Activated T-cell treated with anti-CD3 and anti-CD28 coated beads for 4 hours (primary cell): ENCODE measurements at places on chromosomes 4 and X.

DNA sequence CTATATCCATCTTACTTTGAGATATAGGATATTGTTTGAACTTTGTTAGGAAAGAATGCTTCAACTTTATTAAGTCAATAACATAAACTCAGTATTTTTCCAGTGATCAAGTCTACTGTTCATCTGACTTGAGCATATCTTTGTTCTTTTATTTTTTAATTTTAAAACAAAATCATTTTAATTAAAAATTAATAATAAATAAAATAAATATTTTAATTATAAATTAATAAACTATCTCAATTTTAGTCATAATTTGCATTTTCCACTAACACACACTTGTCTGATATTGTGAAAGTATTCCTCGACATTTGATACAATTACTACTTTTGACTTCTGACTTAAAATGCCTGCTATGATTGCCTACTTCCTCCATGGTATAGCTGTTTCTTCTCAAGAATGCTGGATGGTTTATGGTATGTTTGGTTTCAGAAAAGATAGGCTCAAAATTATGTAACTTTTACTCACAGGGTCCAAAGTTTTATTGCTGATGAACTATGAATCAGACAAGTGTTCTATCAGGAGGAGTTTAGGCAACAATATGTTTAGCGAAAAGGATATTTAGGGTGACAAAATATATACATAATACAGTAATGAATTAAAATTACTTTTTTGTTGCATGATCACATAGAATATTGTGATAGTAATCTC is 1132.3 kb upstream of the PCDH10 start:
- DNase-seq = no peak

DNA sequence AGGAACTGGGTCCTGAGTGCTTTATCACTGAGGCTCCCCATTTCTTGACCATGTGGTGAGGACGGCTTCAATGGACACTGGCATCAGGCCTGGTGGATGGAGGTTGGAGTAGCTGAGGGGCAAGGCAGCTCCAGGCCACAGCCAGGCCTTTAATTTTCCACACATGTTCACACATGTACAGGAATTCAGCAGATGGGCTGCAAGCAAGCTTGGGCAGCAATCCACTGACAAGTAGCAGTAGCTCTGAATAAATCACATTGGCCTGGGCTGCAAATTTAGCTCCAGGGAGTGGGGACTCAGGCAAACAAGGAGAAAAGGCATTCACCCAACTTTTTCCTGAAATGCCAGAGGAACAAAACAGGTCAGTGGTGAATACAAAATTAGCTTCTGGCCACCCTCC is 107.8 kb upstream of the SCML1 start:
- DNase-seq = no peak

- DNase-seq = no peak
Observed at GRCh38 chr4:136768213-136768924, 763.9 kb downstream of the PCDH18 start.

GRCh38 chr4:38509551-38509950 is 154.4 kb upstream of the KLF3 start:
- no peak for DNase-seq

DNA sequence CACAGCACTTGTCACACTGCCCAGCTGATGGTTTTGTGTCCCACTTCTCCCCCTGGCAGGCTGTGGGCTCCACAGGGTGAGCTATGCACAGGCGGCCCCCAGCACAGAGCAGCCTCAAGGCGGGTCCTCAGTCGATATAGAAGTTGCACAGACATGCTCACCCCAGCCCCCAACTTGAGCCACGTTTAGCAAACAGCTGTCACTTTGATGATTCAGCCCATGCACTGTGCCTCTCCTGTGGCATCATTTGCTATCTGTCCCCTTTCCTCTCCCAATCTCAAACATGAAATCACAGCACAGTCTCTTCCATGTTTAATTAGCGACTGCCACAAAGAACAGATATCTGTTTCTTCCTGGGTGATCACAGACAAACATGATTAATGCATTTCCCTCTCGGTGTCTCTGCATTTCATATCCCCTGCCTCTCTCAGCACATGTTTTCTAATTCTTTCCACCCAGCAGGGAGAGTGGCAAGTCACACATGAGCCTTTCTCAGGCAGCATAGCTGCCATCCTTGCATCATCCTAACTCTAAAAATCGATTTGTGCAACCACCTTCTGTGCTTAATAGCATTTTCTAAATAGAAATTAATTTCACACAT is 204.9 kb downstream of the EVC2 start:
- no peak for DNase-seq

- no peak for DNase-seq
Observed at GRCh38 chrX:103688946-103689345, 2.4 kb upstream of the MORF4L2 start.

DNA sequence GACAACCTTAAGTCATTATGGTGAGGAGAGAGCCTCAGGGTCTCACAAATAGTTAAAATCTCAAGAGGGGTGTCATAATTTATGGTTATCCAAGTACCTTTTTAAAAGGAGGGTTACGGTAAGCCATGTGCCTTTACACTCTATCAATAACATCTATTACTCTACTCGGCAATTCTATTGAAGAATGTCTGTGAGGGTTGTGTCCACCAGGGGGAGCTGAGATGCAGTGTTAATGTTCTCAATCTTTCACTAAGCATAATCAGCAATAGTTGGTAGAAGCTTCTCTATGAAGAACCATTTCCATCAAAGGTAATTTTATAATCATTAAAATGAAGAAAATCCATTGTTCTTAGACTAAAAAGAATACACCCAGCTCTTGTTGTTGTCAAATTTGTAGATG is 457.4 kb downstream of the CENPC start:
- peak; percentile 6 for DNase-seq

DNA sequence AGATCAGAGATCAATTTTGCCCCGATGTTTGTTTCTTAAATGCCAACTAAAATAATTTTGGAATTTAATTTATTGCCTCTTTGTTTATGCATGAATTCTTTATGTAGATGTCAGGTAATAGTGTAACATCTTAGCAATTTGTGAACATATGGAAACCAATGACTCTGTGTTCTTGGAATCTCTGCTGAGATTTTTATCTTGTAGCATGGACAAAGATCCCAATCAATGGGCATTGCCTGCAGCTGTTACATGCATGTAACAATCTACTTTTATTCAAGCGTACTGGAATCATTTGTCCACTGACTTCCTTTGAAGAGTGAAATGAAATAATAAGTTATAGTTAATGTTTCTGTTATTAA is 61.6 kb upstream of the ARSJ start:
- DNase-seq = no peak

DNA sequence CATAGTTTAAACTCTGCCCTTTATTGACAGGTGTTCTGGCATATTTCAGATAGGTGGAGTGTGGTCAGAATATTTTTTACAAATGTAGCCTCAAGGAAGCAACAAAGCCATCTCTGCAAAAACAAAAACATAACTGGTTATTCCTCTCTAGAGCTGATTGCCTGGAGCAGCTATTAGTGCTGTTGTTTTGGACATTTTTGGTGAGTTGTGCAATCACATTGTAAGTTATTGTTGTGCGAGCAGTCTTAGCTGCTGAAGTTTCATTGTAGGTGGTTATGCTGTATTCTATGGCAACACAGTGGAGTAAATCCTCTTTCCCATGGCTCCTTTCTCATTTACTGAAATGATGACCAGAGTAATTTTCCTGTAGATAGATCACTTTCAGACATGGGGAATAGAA is 1413.0 kb downstream of the PCDH7 start:
- no peak for DNase-seq

- no peak for DNase-seq
Observed at GRCh38 chr4:170849969-170850368, 760.2 kb upstream of the AADAT start.

GRCh38 chr4:158125310-158125709 is 47.5 kb downstream of the GASK1B start:
- no peak for DNase-seq

- DNase-seq = no peak
Observed at GRCh38 chrX:114581528-114582263, 2.2 kb upstream of the HTR2C start.
